SK-N-SH treated with all-trans-retinoic acid at 6 μM for 48 hours (cell line): ENCODE measurements at places on chromosomes 7 and 10.

- no peak for ATAC-seq
These were observed 52.2 kb downstream of the UNC5B start for GRCh38 chr10:71264345-71265200.

DNA sequence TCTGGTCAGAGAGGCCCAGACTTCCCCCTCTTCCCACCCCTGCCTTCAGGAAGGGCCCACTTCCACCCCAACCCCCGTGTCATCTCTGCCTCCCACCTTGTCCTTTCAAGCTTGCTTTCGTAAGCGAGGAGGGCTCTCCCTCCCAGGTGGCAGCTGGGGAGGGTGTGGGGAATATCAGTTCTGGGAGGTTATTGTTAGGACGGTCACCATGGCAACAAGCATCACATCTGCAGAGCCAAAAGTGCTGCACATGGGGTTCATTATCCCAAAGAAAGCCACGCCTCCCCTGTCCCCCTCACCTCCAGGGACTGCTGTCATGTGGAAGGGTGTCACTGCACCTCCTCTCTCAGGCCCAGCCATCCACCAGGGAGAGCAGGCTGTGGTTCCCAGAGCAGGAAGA, 2.6 kb upstream of the CAMK2B start:
- no peak for ATAC-seq

- no peak for ATAC-seq
These were observed 448 bp upstream of the PTER start for GRCh38 chr10:16436367-16436757.

DNA sequence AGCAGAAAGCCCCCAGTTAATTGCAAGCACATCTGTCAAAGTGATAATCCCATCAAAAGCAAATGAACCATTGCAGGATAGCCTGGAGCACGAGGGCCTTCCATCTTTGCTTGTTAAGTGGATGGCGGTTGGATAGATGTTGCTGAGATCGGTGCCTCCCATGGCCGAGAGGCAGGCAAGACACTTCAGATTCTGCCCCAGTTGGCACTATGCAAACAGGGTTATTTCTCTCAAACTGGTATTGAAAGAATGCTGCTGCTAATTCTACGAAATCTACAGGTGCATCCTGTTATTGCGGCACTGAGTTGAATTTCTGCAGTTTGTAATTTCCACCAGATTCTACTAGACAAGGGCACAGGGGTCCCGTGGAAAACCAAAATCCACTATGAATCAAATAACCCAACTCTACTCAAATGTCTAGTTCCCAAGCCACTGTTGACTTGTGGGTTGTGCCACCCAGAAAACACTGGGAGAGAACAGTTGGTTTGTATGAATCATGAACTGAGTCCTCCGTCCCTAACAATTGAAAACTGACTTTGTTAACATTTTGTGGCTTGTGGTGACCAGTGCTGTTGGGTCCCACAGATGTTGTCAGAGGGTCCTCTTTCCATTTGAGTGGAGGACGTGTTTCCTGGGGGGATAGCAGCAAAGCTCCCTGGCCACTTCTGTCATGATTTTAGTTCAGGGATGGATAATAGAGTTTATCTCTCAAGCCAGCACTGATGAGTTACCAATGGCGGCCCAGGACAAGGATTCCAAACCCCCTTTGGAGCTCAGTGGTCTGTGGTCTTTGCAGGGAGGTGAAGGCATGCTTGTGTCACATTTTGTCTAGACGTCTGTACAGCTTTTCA, 7.1 kb upstream of the IL2RA start:
- ATAC-seq = no peak

DNA sequence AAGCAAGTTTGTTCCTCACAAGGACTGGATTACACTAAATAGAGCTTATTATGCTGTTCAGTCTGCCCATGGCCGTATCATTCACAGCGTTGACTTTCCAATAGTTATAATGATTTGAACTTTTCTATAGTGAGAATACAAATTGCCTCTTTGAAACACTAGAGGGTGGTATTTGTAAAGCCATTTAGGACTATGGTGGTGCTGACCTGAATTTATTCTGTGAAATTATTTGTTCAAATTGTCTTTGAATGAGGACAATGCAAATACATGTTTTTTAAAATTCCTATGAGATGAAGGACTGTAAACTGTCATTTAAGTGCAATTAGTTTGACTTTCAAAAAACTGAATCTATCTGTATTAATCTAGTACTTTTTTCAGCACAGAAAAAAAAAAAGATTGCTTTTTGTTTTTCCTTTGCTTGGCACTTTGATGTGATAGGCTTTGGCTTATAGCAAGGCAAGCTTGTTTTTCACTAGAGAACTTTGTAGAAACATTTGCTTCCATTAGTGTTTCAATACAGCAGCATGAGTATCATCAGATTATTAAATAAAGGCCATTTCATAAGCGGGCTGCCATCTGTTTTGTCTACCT, 122.7 kb upstream of the TMEM229A start:
- peak; percentile 89 for ATAC-seq

GRCh38 chr10:3467052-3467951, 294.7 kb upstream of the PITRM1 start:
- peak; percentile 68 for ATAC-seq

GRCh38 chr10:5447611-5448071, 35.3 kb downstream of the NET1 start:
- peak; percentile 34; the same call in 2 of the 3 replicates for ATAC-seq

- peak; percentile 58; the same call in 2 of the 3 replicates for ATAC-seq
These were observed 276.5 kb upstream of the SMIM30 start for GRCh38 chr7:113394856-113395255.

DNA sequence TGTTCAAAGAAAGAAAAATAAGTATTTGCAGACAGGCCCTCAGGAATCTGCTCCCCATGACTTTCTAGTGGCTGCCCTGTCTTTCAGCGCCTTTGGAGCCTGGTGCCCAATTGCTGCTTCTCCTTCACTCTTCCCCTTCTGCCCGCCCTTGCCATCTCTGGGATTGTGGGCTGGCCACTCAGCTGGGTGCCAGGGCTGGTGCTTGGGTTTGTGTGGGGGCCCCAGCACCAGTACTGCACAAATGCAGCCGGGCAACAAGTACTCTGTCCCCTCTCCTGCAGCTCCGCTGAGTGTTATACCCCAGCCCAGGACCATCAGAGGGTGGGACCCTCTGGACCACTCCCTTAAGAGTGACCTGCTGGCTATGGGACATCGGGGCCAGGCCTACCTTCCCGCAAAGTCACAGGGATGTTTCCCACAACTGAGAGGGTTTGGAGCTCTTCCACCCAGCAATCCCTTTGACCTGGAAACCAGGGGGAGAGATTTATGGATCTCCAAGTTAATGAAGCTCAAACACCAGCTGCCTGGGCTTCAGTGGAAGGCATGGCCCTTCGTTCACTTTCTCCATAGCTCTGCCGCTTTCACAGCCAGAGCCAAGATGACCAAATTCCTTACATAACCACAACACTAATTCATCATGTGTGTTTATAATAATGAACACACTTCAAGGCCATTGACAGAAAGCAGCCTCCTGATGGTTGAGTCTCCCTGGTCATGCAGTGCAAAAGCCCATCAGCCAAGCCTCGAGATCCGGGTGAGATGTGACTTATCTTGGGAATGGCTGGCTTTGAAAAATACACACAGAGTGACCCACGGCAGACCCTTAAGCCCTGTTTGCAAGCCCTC, 313.9 kb upstream of the ZNF32 start:
- ATAC-seq = no peak

GRCh38 chr7:39421251-39421650, 145.0 kb upstream of the YAE1 start:
- no peak for ATAC-seq
